Ovary (tissue), 10 donors: ENCODE measurements at places on chromosomes 13 and 19. TPM values are rescaled to one million over a fixed set of nuclear protein-coding genes. Genes with fewer than 3 reads are reported as not detected.

DLL3 gene
- total RNA-seq: not detected

ZNF302 gene
- total RNA-seq: 34.2 TPM

C19orf81 gene
- total RNA-seq: 12.6 TPM

DNA sequence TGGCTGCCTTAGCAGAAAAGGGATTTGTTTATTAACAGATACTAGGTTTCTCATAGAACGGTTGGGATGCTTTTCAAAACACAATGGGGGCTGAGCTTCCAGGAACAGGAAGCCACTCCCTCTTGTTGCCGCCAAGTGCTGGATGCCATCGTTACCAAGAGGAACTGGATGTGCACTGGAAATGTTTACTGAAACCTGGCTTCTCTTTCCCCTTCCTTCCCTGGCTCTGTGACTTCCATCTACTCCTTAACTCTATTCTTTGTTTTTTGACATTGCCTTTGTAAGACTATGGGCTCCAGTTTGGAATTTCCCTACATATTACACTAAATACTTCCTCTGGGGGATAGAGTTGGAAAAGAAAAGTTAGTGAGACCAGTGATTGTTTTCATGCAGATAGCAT is 11.7 kb upstream of the KL start:
- no peaks in the 10 kb centered on the region for H3K36me3 ChIP-seq
- no peaks in the 10 kb centered on the region for H3K27me3 ChIP-seq
- H3K4me1 ChIP-seq: no peaks in the 10 kb centered on the region
- DNase-seq: no peak

GRCh38 chr19:54152267-54152666 is 7.3 kb downstream of the LENG1 start:
- no peaks in the 10 kb centered on the region for H3K27me3 ChIP-seq
- peaks cover 3% of the 10 kb centered on the region for H3K4me1 ChIP-seq
- no peak overlapping the region for H3K4me3 ChIP-seq
- H3K27ac ChIP-seq: no peak overlapping the region
- H3K36me3 ChIP-seq: no peaks in the 10 kb centered on the region

DNA sequence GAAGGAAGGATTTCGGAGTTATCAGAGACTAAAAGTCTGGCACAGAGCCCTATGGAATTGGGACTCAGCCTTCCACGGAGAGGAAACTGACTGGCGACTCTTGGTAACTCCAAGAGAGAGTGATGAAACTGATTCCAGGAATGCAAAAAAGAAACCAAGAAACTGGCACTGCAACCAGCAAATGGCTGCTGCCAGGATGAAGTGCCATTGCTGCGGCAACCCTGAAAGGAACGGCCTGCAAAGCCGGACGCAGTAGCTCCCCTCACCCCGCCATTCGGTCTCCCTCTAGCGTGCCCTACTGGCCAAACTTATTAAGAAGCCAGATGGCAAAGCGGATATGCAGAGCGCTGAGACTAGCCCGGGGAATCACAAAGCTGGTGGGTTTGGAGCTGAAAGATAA is 236.0 kb downstream of the PCDH9 start:
- no peaks in the 10 kb centered on the region for H3K36me3 ChIP-seq
- no peak overlapping the region for H3K27ac ChIP-seq
- no peaks in the 10 kb centered on the region for H3K4me1 ChIP-seq
- no peak for DNase-seq
- H3K27me3 ChIP-seq: no peaks in the 10 kb centered on the region

GRCh38 chr19:53624771-53625545 is 6.8 kb upstream of the DPRX start:
- no peak overlapping the region for H3K4me3 ChIP-seq
- H3K27me3 ChIP-seq: no peaks in the 10 kb centered on the region
- H3K27ac ChIP-seq: no peak overlapping the region
- H3K4me1 ChIP-seq: no peaks in the 10 kb centered on the region

DNA sequence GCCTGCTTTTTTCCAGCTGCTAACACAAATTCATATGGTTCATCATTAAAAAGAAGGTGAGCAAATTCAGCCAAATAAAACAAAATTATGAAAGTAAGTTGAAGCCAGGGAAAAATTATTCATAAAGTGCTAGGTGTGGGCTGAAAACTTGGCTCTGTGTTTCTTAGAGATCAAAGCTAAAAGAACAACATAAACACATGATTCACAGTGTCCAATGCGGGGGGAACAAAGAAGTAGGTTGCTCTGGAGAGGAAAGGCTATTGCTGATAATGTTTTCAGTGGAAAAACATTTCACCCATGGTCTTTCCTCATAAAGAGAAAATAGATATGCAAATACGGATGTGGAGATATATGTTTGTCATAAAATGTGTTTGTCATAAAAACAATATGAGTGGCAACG is 1691.5 kb upstream of the SLC10A2 start:
- no peaks in the 10 kb centered on the region for H3K4me1 ChIP-seq
- no peak for DNase-seq
- no peaks in the 10 kb centered on the region for H3K27me3 ChIP-seq

DNA sequence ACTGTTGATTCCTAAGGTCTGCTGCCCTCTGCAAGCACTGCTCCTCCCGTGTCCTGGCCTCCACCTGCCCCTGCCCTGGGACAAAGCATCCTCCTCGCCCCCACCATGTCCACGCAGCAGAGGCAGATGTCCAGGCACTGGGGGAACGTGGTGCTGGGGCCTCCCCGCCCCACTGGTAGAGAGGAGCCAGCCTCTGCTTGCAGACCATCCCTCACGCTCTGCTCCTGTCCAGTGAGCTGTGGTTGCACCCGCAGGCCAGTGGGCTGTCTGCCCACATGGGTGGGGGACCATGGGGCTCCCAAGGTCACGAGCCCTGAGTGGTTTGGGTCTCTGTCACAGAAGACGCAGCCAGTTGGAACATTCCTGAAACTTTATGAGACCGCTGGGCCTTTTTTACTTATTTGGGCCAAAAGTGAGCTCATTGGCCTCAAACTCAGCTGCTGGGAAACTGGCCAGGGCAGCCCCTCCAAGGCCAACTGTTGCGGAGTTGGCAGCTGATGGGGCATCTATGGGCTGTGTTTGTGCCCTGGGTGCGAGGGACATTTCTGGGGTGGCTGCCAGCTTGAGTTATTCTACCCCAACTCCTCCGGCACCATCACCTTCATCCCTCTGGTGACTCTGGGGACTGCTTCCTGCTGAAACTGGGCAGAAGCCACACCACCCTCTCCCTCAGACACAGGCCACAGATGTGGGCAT is 64.8 kb upstream of the F7 start:
- peaks cover 4% of the 10 kb centered on the region for H3K4me1 ChIP-seq
- H3K27me3 ChIP-seq: no peaks in the 10 kb centered on the region

DNA sequence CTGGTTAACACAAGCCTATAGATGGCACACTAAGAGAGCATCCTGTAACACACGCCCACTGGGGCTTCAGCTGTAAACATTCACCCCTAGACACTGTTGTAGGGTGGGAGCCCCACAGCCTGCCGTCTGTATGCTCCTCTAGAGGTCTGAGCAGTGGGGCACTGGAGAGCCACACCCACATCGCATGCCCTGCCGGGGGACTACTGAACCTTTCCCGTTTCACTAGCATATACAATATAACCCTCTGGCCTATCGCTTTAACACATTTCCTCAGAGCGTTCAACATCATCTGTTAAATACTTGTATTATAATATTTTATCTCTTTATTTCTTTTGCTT is 73.4 kb downstream of the PCDH9 start:
- no peaks in the 10 kb centered on the region for H3K36me3 ChIP-seq
- H3K4me3 ChIP-seq: no peak overlapping the region
- H3K27me3 ChIP-seq: no peaks in the 10 kb centered on the region
- no peak overlapping the region for H3K27ac ChIP-seq

DNA sequence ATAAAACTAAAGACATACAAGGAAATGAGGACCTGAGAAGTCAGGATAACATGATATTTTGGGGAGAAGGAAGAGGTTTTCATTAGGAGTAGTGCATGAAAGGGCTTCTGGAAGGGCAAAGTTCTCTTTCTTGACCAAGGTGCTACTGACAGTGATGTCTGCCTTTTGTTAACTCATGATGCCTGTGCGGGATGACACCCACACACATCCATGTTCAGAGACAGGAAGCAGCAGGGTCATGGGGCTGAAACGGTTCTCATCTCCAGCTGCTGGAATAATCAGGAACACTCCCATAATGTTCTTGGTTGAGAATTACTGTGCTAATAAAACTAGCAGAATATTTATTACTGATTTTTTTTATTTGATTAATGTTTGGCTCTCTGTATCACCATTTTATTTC is 29.1 kb downstream of the KCNC3 start:
- H3K4me1 ChIP-seq: no peaks in the 10 kb centered on the region
- no peak overlapping the region for H3K27ac ChIP-seq
- no peak for DNase-seq
- H3K4me3 ChIP-seq: no peak overlapping the region
- no peaks in the 10 kb centered on the region for H3K27me3 ChIP-seq
- H3K36me3 ChIP-seq: no peaks in the 10 kb centered on the region

- H3K27ac ChIP-seq: peak overlapping the region; percentile 36
- no peaks in the 10 kb centered on the region for H3K36me3 ChIP-seq
- H3K27me3 ChIP-seq: no peaks in the 10 kb centered on the region
- DNase-seq: no peak
Measured at GRCh38 chr19:6099599-6099998, 10.7 kb downstream of the RFX2 start.

DNA sequence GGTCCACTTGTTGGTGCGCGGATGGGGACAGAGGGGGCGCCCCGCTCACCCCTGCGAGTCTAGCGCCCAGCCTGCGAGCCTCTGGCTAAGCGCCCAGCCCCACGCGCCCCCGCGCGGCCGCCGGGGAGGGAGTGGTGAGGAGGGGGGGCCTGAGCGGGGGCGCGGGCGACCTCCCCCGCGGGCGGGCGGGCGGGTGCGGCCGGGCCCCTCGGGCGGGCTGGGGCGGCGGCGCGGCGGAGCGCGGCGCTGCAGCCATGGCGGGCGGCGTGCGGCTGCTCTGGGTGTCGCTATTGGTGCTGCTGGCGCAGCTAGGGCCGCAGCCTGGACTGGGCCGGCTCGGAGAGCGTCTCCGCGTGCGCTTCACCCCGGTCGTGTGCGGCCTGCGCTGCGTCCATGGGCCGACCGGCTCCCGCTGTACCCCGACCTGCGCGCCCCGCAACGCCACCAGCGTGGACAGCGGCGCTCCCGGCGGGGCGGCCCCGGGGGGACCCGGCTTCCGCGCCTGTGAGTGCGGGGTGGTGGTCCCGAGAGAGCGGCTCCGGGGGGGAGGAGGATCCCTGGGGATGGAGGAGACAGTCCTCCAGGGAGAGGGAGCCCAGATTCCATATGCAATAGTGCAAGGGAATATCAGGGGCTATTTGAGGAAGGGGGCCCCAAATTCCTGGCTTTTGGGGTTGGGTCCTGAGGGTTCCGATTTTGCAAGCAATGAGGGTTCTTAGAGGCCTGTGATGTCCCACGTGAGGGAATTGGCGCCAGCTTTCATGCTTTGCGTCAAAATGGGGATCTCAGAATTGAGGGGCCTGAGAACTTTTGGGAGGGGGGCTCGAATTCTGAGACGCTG is at the start of gene LTBP4:
LTBP4 (plus strand) TSS at position 236 of the 841 bp plus-strand sequence; CDS start at position 255, 19 bp downstream.
- peaks cover 13% of the 10 kb centered on the region for H3K4me1 ChIP-seq
- H3K27ac ChIP-seq: peak within 1 kb of the TSS; percentile 87
- no peaks in the 10 kb centered on the region for H3K36me3 ChIP-seq
- H3K4me3 ChIP-seq: peak within 1 kb of the TSS; percentile 60
- no peaks in the 10 kb centered on the region for H3K27me3 ChIP-seq
- DNase-seq: peak; percentile 82

DNA sequence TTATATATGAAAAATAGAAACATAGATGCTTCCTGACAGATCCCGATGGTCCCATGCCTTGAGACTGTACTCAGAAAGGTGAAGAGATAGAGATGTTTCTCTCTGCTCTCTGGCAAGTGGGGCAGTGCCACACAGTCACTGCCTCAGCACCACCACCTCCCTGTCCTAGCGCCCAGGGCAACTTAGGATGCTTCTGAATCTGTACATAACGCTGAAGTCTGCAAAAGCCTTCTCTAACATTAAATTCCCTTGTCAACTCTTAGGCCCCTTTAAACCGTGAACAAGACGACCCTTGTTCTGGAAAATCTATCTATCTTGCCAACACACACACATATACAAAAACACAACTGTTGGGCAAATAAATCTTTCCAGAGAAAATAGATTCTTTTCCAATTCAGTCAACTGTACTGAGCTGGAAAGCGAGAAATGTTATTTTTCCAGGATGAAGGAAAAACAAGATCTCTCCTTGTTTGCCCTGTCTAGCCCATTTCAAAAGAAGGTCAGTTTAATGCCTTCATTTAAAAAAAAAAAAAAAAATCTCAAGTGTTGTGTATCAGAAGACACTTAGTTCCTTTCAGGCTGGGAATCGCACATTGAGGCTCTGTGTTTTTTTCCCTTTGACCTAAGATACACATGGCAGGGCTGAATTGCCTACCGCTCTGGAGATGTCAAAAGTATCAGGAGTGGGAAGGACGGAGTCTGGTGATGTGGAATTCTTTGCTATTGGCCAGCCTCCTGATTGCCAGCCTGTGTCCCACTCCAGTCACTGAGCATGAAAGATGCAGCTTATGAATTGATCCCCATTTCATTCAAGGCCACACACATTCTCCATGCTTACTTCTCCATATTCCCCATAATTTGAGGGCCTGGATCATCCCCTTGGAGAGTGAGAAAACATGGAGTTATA is 241.4 kb downstream of the LACC1 start:
- no peaks in the 10 kb centered on the region for H3K27me3 ChIP-seq
- H3K4me3 ChIP-seq: no peak overlapping the region
- H3K4me1 ChIP-seq: no peaks in the 10 kb centered on the region
- DNase-seq: no peak
- no peaks in the 10 kb centered on the region for H3K36me3 ChIP-seq

DNA sequence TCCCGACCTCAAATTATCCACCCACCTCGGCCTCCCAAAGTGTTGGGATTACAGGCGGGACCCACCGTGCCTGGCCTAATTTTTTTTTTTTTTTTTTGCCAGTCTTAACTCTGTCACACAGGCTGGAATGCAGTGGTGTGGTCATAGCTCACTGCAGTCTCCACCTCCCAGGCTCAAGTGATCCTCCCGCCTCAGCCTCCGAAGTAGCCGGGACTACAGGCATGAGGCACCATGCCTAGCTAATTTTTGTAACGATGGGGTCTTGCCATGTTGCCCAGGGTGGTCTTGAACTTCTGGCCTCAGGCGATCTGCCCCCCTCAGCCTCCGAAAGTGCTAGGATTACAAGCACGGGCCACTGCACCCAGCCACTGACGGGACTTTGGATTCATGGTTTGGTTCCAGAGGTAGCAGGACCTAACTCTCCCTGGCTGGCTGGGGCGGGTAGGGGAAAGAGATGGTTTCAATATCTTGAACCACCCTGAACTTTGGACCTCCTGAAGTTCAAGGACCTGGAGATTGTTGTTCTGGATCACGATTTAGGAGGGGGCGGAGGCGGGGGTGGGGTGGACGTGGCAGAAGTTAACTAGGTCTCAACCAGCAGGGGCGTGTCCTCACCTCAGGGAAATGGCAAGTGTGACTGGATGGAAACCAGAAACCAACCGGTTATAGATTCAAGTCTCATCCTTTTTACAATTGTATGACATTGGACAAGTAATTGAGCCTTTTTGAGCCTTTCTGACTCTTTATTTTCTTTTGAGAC is 40.8 kb downstream of the IER2 start:
- no peaks in the 10 kb centered on the region for H3K27me3 ChIP-seq
- no peak for DNase-seq
- no peaks in the 10 kb centered on the region for H3K36me3 ChIP-seq
- no peak overlapping the region for H3K27ac ChIP-seq
- no peak overlapping the region for H3K4me3 ChIP-seq
